ENCODE measurements at places on chromosomes 12 and 14.

GRCh38 chr12:76687981-76688380, 75.9 kb upstream of the ZDHHC17 start:
- no peak for DNase-seq

DNA sequence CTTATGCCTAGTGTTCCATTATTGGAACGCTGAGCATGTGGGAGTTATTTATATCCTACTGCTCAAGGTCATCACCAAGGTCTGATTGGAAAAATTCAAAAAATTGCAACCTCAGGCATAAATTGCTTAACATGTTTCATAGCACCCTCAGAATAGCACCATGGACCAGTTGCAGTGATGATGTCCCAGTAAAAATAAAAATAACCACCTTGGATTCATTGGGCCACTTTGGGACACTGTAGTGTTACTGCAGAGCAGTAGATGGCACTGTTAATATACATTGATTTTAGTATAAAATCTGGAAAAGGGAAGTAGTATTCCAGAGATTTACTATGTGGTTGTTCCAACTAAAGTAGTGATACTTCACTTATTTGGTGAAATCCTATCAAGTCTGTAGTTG, 31.0 kb upstream of the PTCSC3 start:
- no peak for DNase-seq

GRCh38 chr12:2561367-2561766, 233.4 kb upstream of the FKBP4 start:
- no peak for DNase-seq

DNA sequence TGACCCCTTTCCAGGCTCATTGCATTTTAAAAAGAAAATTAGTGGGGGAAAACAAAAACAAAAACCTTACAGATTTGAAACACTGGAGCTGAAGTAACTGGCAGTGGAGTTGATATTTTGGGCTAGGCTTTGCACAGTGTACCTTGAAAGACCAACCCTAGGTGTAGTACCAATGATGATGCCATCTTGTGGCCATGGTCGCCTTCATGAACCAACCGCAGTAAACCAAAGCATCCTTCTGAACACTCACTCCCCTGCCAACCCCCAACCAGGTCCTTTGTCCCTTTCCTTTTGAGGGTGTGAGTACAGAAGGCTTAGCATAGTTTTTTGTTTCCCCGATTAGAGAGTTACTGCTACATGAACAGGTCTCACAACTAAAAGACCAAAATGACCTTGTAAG, 5.9 kb downstream of the TOMM20L start:
- DNase-seq, result no peak

GRCh38 chr12:80892597-80893445, 44.9 kb downstream of the LIN7A start:
- no peak for DNase-seq

GRCh38 chr12:93621986-93622385, 49.5 kb downstream of the SOCS2 start:
- no peak for DNase-seq

- peak; percentile 46 for DNase-seq
These were observed 11.8 kb downstream of the BAG5 start for GRCh38 chr14:103550451-103551337.

DNA sequence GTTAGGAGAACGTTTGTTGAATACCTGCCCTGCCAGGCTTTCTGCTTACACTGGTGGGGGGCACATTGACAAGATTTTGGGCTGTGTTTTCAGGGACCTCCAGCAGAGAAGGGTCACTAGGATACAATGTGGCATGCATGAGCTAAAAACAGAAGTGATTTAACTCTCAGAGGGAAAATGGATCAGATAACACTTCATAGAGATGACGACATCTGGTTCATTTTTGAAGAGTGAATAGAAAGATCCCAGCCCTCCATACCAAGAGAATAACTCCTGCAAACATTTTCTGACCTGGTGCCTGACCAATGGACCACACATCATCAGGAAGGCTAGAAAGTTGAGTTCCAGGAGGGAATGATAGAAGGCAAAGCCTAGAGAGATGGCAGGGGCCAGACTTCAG, 33.7 kb downstream of the CKB start:
- no peak for DNase-seq

DNA sequence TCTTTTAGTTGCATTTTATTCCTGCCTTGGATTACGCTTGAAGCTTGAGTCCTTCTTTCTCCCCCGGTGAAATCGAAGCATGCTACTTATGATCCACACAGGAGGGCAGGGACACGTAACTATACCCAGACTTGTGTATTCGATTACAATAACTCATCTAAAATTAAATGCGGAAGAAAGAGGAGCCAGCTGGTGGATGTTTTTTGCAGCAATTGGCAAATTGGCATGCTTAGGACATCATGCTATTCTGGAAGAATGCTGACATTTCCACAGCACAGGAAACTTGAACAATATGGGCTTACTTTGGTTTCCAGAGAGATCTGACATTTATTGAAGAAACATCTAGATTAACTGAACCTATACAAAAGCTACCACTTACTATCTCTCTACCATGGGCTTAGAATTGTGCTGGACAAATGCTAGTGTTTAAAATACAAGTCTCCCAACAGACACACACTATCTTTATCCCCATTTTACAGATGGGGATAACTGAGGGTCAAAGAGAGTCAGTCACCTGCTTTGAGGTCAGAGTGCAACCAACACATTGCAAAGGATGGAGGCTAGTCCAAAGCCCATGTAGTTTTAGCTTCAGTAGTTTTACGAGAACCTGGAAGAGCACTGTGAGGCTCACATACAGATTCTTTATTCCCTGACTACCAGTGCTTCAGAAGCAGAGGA, 36.3 kb downstream of the LGMN start:
- DNase-seq, result no peak

- DNase-seq, result no peak
These were observed 27.3 kb downstream of the LLPH start for GRCh38 chr12:66103016-66103913.

- no peak for DNase-seq
These were observed 16.3 kb downstream of the C2CD5 start for GRCh38 chr12:22527999-22528398.

DNA sequence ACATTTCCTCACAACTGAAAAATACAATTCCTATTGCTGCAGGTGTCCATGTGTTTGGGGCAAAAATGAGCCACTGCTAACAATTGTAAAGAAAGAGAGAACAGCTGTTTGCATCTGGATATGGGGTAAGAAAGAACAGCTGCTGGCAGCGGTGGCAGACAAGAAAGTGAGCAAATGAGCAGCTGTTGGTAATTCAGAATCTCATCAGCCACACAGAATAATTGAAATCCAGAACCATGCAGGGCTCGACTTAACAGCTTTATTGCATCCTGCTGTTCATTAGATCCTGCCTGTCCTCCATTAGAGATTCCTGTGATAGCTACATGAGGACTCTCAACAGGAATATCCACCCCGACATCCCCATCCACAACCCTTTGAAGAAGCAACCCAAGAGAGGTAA, 62.5 kb upstream of the TSPAN8 start:
- DNase-seq, result no peak

GRCh38 chr12:121653999-121654398, 15.5 kb downstream of the MORN3 start:
- DNase-seq, result no peak

- no peak for DNase-seq
These were observed 430.5 kb upstream of the SOX5 start for GRCh38 chr12:24379861-24380521.

GRCh38 chr12:51926718-51927117, 19.4 kb downstream of the ACVRL1 start:
- peak; percentile 58 for DNase-seq

- peak; percentile 43 for DNase-seq
These were observed 63.1 kb upstream of the CNOT2 start for GRCh38 chr12:70180130-70180529.

GRCh38 chr12:52659951-52660350, 7.9 kb upstream of the KRT2 start:
- no peak for DNase-seq

DNA sequence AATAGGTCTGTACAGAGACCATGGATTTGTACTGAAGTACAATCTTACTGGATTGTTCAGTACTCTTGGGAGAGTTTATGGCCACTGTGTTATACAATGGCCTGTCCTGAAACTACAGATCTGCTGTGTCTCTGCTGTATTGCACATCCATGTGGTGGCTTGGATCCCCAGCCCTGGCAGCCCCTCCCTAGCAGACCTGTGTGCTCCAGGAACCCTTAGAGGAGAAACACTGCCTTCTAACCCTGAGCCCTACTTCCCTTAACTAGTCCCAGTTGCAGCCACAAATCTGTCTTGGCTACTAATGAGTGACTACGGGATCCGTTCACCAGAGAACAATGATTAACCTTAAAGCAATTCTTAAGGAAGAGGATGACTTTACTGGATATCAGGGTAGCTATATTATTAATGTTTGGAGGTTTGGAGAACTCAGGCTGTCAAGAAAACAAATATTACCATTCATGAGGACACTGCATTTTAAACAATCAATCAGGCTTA, 27.7 kb downstream of the RNF34 start:
- DNase-seq, result no peak

DNA sequence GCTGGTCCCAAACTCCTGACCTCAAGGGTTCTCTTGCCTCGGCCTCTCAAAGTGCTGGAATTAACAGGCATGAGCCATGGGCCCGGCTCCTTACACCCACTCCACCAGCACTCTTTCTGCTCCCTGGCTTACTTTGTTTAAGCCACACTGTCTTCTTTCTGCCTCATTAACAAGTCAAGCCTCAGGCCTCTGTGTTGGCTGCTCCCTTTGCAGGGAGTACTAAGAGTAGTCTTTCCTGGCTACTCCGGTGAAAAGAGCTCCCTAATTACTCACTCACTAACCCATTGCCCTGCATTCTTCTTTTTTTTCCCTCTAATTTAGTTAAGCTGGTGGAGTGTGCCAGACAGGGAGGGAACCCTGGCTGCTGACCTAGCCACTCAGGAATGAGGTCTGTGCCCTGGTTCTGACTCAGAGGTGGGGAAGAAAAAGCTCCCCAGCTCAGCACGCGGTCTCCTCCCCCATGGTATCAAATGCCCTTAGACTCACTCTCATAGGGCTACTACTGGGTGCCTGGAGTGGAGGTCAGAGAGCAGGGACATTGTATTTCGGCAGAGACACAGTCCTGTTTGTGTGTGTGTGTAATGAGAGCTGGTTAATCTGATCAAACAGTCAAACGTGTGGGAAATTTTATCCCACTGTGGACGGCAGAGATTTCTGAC, 19.8 kb downstream of the GALNT6 start:
- peak; percentile 81 for DNase-seq

DNA sequence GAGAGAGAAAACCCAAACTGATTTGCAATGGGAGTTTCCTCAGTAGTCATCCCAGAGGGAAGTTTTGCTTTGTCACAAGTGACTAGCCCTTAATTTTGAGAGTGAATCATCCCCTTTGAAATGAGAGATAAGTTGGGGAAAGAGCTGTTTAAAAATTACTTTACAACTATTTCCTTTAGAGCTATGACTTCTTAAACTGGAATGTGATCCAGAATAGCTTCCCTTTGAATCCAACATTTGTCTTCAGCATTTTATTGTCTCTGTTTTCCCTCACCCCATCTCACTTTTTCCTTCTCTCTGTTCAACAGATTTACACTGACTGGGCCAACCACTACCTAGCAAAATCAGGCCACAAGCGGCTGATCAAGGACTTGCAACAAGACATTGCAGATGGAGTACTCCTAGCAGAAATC, 109.3 kb downstream of the NAV3 start:
- DNase-seq, result no peak

DNA sequence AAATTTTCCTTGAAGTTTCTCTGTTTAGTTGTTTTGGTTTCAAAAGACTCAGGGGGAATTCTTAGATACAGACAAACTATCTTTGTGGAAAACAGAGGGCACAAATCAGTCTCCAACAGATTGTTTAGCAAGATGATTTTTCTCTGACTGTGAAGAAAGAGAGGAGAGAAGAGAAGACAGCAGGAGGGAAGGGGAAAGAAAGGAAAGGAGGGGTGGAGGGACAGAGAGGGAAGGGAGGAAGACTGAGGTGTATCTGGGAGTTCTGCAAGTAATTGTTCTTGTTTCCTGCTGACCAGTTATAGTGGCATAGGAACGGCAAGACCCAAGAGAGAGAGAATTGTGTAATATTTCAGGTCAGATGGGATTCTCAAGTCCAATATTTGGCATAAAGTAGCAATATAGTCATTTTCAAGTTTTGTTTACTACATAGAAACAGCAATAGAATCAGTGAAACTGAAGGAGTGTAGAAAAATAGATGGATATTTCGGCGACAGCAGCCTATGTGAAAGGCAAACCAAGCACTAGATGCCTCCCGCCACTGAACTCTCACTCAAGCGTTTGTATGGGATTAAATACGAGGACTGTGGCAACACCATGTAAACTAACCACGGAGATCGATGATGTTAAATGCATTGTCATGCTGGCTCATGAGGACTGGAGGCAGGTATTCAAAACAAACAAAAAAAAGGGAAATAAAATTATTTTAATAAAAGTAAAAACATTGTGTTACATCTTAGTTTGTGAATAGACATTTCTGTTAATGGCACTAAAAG, 342.5 kb downstream of the SLC16A7 start:
- DNase-seq, result no peak

DNA sequence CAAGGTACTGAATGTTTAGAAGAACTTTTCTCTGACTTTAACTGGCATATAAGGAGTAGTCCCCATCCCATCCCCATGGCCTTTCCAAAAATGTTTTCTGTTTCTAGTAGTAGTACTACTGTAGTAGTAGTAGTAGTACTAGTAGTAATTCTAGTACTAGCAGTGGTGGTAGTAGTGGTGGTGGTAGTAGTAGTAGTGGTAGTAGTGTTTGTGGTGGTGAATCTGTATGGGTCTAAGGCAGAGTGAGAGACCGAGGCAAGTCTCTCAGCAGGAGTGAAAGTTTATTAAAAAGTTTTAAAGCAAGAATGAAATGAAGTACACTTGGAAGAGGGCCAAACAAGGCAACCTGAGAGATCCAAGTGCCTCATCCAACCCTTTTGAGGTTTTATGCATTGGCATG, 58.6 kb downstream of the FOXN4 start:
- DNase-seq, result no peak

GRCh38 chr14:51056421-51056820, 38.5 kb downstream of the TRIM9 start:
- DNase-seq, result no peak

GRCh38 chr14:59273737-59274136, 85.3 kb downstream of the DAAM1 start:
- no peak for DNase-seq

DNA sequence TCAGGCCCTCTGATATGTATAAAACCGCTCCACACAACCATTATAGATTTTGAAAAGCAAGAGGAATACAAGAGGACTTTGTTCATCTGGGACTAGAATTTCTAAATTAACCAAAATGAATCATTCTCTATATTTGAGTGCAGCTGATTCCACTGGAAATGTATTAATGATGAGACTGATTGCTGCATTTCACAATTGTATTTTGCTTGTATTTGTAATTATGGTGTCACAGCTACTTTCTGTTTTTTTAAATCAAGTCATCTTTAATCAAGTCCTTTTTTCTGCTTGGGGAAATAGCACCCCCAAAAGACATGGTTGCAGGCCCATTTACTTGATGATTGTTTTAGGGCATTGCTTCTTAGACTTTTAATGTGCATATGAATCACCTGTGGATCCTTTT, 162.4 kb downstream of the KICS2 start:
- no peak for DNase-seq

Measured in right lobe of liver (tissue), 6 donors.